GM06990 (cell line): ENCODE measurements at places on chromosomes 7 and 10.
A peak's percentile ranks its signal among the peaks of the same experiment; 100 is the strongest.

DNA sequence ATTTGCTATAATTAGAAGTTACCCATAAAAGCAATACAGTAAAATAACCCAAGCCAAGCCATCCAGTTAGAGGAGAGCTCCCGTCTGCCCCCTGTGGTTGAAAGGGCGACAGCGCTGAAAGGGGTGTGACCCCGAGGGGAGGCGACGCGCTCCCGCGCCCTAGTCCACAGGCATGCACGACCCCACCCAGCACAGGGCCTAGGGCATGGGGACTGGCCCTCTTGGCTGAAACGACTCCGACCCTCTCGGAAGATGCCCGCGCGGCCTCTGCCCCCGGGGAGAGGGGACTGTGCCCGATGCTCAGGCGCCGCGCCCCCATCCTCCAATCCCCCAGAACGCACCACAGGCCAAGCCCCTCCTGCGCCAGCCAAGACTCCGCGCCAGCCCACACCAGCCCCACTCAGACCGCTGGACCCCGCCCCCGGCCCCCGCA is 64.0 kb downstream of the CSGALNACT2 start:
- peak; percentile 43 for DNase-seq

- DNase-seq, result no peak
These were observed 361.1 kb downstream of the HGF start for GRCh38 chr7:81408728-81409127.

- DNase-seq, result no peak
These were observed 49.6 kb downstream of the PDE1C start for GRCh38 chr7:32020551-32021159.

- no peak for DNase-seq
These were observed 18.3 kb downstream of the GOT1 start for GRCh38 chr10:99412099-99412498.

GRCh38 chr7:1844336-1844950 is 174.4 kb downstream of the ELFN1 start:
- DNase-seq, result peak; percentile 15

DNA sequence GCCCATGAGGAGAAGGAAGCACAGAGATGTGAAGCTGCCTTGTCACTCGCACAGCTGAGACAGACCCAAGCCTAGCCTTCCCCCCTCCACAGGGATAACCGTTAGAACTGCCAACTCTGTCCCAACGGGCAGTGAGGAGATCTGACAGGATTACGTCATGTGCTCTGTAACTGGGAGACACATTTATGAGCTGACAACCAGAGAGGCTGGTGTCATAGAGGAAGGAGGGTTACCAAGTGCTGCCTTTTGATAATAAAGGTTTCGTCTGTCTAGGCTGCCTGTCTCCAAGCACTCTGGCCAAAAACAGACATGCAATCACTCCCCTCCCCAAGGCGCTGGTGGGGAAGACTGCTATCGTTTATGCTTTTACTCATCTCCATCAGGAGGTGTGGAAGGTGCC is 165.9 kb downstream of the PLXNA4 start:
- DNase-seq, result no peak

GRCh38 chr10:94361171-94361794 is 1.5 kb downstream of the NOC3L start:
- no peak for DNase-seq

DNA sequence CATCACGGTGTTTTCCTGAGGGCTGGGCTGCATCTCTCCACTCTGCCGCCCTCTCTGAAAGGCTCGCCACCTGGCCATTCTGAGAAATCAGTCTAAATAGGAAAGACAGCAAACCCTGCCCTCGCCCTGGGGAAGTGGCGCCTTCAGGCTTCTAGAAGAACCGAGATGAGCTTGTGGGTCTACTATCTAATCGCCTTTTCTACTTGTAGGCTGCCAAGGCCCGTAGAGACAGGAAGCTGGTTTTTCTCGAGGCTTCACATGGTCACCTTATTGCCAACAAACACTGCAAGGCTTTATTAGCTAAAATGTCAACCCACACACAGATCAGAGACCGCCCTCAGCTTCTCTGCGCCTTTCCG is 21.4 kb downstream of the LAT2 start:
- DNase-seq, result peak; percentile 69

- no peak for DNase-seq
These were observed 26.2 kb downstream of the TASOR2 start for GRCh38 chr10:5710859-5711258.

DNA sequence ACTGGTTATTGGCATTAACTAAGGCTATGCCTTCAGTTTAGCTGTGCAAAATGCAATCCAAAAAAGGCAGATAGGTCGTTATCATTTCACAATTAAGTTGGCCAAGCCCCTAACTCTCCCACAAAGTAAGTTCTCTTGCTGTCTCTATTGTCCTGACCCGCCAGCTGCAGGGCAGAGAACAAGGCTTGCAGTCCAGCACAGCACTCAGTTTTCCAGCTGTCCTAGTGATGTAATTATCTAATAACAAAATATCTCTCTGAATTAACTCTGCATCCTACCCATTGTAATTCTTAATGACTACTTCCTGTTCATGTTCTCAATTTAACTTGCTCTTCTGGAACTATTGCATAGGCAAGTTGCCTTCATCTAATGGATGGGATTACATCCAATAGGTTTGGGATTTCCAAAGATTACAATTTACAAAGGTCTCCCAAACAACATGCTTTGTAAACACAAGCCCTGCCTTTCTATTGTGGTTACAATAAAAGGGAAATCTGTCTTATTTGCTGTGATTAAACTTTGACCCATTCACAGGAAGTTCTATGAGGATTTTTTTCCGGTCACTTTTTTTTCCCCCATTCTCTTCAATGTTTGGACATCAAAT is 55.2 kb downstream of the CDK6 start:
- DNase-seq, result no peak

DNA sequence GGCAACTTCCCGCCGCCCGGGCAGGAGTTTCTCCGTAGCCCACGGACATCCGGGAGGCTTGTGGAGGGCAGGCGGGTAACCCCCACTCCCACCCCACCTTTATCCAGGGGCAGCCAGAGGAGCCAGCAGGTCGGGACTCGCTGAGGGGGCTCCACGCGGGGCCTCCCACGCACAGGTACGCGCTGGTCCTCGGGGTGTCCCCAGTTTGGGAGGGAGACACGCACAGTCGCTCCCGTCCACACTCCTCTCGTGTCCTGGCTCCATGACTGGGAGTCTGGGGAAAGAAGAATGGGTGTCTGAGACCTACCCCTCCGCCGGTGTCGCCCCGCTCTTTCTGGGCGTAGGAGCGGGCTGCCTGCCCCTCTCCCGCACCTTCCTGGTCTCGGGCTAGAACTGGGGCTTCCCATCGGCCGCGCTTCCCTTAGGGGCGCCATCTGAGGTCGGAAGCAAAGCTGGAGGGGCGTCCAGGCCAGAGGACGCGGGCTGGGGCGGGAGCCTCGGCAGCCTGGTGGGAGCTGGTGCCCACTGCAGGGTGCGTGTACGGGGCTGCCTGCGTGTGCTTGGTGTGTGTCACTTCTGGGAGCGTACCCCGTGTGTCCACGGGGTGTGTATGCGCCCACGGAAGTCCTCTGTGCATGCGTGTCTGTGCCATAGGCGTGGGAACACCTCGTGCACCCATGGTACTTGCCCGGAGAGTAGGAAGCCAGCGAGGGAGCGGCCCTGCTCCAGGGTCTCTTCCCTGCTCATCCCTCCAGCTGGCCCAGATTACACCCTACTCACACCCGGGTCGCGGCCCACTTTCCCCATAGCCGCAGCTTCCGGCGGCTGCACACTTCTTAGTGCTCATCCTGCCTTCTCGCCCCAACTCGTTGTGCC is 73.0 kb upstream of the LEP start:
- no peak for DNase-seq

GRCh38 chr10:3592424-3592823 is 192.6 kb downstream of the KLF6 start:
- DNase-seq, result no peak

GRCh38 chr7:90629297-90629918 is 33.3 kb downstream of the CDK14 start:
- no peak for DNase-seq

DNA sequence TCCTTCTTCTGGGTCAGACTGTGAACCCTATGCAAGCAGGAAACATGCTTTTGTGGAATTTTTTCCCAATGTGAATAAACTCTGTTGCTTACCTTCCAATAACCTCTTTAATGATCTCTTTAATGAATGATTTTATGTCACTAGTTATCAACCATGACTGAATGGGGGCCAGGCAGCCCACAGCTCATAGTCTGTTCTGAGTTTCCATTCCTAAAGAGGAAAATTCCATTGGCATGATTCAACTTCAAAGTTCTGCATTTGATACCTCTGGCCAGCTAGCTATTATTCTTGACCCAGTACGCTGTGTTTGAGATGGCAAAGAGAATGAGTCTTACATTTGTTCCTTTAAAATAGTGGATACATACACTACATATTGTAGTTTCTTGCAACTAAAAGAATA is 867.8 kb upstream of the CELF2 start:
- no peak for DNase-seq

GRCh38 chr7:66539902-66540375 is 88.7 kb upstream of the KCTD7 start:
- DNase-seq, result no peak

DNA sequence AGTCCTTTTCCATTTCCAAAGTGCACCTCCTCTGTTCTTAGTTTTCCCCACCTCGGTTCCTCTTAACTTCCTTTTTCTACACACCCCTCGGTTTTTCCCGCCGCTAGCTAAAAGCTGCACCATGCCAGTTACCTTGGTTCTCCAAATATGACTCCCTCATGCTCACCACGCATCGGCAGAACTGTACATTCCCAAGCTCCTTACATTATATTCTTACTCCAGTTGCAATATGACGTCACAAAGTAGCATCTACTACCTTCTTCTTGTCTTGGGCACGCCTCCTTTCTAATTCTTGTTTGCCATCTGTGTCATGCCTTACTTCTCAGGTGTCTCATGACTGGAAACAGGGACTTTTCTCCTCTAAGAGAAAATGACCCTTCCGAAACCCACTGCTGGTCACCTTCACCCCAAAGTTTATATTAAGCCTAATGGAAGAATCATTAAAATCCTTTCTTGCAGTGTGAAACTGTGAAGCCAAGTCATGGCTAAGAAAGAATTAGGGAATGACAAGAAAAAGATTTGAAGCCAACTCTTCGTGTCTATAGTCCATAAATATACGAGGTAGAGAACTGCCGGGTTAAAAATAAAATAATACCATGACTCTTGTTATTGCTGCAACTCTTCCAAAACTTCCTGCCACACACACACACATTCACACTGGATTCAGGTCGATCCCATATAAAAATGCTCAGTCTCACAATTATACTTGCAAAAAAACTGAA is 1.7 kb downstream of the ESYT2 start:
- DNase-seq, result no peak

DNA sequence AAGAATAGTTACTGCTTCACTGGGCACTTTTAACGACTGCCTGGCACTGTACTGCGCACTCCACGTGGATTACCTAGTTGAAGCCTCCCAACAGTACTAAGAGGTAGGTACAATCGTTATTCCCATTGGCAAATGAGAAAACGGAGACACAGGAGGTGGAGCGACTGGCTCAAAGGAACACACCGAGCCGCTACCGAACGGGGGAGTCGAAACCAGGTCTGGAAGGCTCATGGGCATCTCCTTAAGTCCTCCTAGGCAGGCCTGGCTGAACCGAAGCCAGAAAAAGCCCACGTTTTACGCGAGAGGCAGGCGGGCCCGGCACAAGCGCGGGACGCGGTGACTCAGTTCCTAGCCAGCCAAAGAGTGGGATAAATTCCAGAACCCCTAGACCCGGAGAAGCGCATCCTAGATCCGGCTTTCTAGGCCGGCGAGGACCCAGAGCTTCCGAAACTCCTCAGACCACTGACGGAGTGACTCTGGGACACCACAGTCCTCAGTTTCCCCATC is 472 bp downstream of the PDAP1 start:
- DNase-seq, result no peak

GRCh38 chr10:51196508-51197175 is 122.4 kb downstream of the PRKG1 start:
- DNase-seq, result no peak

DNA sequence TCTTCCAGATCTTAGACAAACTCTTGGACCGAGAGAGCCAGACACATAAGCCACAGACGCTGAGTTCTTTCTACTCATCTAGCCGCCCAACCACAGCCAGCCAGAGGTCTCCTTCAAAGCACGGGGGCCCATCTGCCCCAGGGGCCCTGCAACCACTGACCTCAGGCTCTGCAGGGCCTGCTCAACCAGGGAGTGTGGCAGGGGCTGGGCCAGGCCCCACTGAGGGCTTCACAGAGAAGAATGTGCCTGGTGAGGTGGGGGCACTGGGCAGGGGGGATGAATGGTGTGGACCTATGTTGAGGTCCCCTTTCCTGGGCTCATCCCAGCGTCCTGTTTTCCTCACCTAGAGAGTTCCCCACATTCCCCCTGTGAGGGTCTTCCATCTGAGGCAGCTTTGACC is 11.4 kb downstream of the ZSWIM8 start:
- no peak for DNase-seq

DNA sequence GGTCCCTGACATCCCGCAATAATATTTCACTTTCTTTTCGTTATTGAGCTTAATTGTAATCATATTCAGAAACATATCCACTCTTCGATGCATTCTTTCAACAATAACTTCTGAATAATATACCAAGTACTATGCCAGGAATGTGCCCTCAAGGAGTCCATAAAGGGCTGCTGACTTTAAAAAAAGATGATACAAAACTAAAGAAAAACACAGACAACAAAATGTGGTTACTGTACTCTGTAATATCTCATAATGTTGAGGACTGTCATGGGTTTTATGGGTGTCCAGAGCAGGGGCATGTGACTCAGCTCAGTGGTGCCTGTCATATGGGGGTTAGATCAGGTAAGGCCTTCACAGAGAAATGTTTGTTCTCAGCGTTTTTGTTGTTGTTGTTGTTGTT is 73.7 kb downstream of the ARL4A start:
- DNase-seq, result no peak

DNA sequence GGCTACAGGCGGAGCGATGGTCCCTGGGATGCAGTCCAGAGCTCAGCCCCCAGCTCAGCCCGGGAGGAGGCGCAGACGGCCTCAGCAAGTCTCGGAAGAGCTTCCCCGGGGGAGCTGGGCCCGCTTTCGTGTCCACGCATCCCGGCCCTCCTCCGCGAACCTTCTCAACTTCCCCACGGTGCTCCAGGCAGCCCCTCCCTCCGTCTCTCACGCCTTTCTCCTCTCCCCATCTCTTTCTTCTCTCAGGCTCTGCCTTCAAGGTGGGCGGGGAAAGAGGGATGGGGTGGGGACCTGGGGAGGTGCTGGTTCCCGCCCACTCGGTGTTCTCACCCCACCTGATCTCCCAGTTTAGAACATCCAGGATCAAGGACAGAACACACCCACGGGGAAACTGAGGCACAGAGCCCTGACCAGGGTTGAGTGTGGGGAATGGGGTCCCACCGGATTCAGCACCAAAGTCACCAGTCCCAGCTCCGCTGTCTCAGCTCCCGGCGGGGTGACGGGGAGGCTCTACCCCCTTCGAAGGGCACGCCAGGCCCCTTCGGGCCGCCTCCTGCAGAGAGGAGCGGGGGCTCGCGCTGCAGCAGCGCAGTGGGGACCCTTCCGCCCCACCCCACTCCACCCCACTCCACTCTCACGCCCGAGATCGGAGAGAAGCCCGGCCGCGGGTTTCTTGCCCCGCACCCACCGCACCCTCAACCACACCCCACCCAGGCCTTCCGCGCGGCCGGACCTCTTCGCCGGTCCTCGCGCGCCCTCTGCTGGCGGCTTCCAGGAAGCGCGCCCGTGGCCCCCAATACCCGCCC is 18.2 kb downstream of the POLL start:
- DNase-seq, result peak; percentile 81
